K562 (cell line): ENCODE measurements at places on chromosomes 4 and X. TPM values are rescaled to one million over a fixed set of nuclear protein-coding genes. Genes with fewer than 3 reads are reported as not detected.

Gene RHOXF1
- not detected in 2 replicates for total RNA-seq

Gene RBMXL3
- 0.29 and 0.31 TPM in 2 replicates for total RNA-seq

Gene PNMA3
- 1.2 and 1.3 TPM in 2 replicates for total RNA-seq

Gene PRRG3
- total RNA-seq: not detected in 2 replicates

Gene GLRA3
- total RNA-seq: 0.11 TPM in 1 of 2 replicates, not detected in the other

Gene USP46
- 11.2 and 11.7 TPM in 2 replicates for total RNA-seq

Gene MAML3
- total RNA-seq: 0.55 and 0.58 TPM in 2 replicates

Gene HHIP
- total RNA-seq: 0.09 TPM in 1 of 2 replicates, not detected in the other

Gene MFSD8
- 16.2 and 17.8 TPM in 2 replicates for total RNA-seq

Gene CXCL1
- 0.22 TPM in 1 of 2 replicates, not detected in the other for total RNA-seq

Gene DMRTC1
- total RNA-seq: not detected in 2 replicates

- no peak for DNase-seq
Observed at GRCh38 chrX:20019672-20020365, 29.0 kb upstream of the BCLAF3 start.

DNA sequence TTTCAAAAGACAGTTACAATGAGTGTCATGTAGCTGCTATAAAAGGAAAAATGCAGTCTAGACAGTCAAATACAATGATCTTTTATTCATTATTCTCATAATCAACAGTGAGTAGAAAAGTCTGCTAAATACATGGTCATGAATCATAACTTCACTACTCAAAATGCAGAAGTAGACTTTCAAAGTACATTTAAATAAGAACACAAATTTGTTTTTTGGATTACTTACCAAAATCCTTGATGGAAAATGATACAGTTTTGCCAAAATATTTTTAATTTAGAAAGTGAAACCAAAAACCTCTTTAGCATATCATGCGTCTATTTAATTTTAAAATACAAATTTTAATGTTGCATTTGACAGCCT lies 4.9 kb downstream of the ACSL4 start:
- no peak for DNase-seq

DNA sequence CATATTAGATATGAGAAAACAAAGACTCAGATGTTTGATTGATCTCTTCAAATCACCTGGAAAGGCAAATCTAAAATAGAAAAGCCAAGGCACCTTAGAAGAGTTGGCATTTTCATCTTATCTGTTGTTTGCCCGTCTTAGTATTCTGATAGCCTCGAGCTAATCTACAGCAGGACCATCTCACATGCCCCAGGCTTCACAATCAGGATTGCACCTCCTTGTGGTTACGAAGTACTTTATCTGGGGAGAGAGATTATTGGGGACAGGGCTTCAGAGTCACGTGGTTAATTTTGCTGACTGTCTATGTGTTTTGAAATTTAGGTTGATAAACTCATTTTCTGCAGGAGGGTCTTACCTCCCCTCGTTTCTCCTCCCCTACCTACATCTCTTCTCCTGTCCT lies 313.1 kb upstream of the ANXA10 start:
- no peak for DNase-seq

- no peak for DNase-seq
Observed at GRCh38 chrX:107826238-107827029, 768 bp downstream of the MID2 start.

- no peak for DNase-seq
Observed at GRCh38 chr4:5691491-5692132, 16.7 kb downstream of the EVC2 start.

DNA sequence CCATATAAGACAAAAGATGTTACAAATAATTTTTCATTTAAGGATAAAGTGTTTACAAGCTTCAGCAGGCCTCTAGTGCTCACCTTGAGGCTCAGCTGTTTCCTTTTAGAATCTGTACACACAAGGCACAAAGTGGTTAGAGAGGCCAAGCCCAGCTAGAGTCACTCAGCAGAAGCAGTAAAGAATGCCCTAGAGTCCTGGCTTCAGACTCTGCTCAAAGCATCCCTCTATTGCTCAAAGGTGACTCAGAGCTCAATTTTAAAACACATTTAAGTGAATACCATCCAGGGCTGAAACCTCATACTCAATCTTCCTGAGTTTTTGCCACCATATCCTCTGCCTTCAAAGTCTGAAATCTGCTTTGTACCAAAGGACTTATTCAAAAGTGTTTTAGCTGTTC lies 22.6 kb upstream of the PHF8 start:
- no peak for DNase-seq

GRCh38 chr4:1403177-1403583 lies 3.1 kb downstream of the NKX1-1 start:
- DNase-seq: no peak

DNA sequence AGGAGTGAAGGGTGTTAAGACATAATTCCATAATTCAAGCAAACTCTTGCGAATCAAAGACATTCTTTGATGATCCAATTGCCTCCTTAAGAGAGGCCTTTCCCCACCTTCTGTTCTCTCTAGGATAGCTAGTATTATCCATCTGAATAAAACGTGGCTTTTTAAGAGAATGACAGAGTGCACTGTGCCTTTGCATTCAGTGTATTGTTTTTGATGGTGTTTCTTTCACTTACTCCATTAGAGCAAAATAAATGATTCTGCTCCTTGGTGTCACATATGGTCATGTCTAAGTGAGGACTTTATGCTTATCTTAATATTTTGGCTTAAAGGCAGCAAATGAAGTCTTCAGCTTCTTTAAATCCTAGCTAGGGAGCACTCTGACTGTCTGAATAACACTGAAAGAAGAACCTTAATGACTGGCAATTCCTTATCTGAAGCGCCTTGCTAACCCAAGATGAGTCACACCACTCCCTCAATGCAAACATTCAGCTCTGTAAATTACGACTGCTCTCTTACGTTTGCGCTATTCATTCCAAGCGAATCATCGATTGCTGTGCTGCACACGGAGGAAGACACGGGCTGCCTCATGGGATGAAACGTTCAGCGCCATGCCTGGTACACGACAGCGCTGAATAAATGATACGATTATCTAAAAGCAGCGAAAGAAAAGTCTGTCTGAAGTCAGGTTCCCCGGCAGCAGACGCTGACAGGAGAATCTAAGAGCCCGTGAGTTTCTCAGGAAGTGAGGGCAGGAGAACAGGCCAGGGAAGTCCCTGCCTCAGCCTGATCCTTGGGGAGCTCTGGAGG lies 35.1 kb upstream of the GEMIN8 start:
- peak; percentile 67 for DNase-seq

DNA sequence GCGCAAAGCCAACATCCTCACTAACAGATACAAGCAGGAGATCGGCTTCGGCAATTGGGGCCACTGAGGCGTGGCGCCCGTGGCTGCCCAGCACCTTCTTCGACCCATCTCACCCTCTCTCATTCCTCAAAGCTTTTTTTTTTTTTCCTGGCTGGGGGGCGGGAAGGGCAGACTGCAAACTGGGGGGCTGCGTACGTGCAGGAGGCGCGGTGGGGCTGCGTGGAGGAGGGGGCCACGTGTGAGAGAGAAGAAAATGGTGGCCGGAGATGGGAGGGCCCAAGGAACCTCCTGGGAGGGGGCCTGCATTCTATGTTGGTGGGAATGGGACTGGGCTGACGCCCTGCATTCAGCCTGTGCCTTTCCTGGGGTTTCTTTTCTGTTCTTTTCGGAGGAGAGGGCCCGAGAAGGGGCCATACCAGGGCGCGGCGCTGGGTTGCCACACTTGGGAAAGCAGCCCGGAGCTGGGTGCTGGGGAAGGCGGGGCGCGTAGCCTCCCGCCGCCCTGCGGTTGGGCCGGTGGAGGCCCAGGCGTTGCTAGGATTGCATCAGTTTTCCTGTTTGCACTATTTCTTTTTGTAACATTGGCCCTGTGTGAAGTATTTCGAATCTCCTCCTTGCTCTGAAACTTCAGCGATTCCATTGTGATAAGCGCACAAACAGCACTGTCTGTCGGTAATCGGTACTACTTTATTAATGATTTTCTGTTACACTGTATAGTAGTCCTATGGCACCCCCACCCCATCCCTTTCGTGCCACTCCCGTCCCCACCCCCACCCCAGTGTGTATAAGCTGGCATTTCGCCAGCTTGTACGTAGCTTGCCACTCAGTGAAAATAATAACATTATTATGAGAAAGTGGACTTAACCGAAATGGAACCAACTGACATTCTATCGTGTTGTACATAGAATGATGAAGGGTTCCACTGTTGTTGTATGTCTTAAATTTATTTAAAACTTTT lies 4.5 kb downstream of the MID1IP1 start:
- peak; percentile 21 for DNase-seq

DNA sequence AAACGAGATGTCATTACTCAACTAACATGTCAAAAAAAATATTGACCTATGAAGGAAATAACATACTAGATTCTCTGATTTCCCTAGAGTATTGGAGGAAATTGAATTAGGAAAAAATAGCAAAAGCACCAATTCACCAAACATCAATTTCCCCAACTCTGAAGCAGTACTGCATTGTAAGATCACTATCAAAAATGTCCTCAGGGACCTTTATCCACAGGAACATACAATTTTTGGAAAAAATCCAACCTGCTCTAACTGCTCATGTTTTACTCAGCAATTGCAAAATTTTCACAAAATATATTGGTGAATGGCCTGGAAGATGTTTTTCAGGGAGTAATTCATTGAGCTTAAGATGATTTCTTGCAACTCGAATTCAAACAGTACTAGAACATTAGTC lies 239.0 kb upstream of the GIMD1 start:
- DNase-seq: no peak

GRCh38 chr4:87333267-87333666 lies 10.6 kb upstream of the HSD17B13 start:
- no peak for DNase-seq
